ENCODE measurements at places on chromosomes 6 and 20. TPM values are rescaled to one million over a fixed set of nuclear protein-coding genes. Genes with fewer than 3 reads are reported as not detected.

RBBP8NL gene
- total RNA-seq, result not detected

NRN1 gene
- total RNA-seq, result 0.75 TPM

LPA gene
- total RNA-seq, result not detected

OXT gene
- total RNA-seq, result not detected

MUC21 gene
- not detected for total RNA-seq

SLC17A1 gene
- 0.32 TPM for total RNA-seq

CDH4 gene
- total RNA-seq, result not detected

IMPG1 gene
- not detected for total RNA-seq

Measured in activated T-helper 2 cell treated with anti-CD3 and anti-CD28 coated beads, Interferon-gamma antibody, Interleukin-2, Interleukin-4, amounts not matched to agents 10 μg/mL and 5 μg/mL and 100 μg/mL, durations not matched to agents 14 hours and 24 hours and 36 hours (primary cell).